ENCODE measurements at places on chromosomes 13 and 19. TPM values are rescaled to one million over a fixed set of nuclear protein-coding genes. Genes with fewer than 3 reads are reported as not detected.

Gene FAM124A
- not detected for total RNA-seq

Gene DLL3
- total RNA-seq, result 0.93 TPM

- DNase-seq, result no peak
- H3K36me3 ChIP-seq, result no peaks in the 10 kb centered on the region
- peaks cover 4% of the 10 kb centered on the region for H3K4me1 ChIP-seq
- H3K4me3 ChIP-seq, result no peak overlapping the region
These were observed 2.5 kb upstream of the TMEM255B start for GRCh38 chr13:113756441-113757097.

GRCh38 chr19:10379880-10380312 is 476 bp downstream of the TYK2 start:
- peak overlapping the region; percentile 87 for H3K27ac ChIP-seq
- DNase-seq, result no peak
- peaks cover 14% of the 10 kb centered on the region for H3K4me1 ChIP-seq
- H3K36me3 ChIP-seq, result peaks cover 5% of the 10 kb centered on the region
- no peaks in the 10 kb centered on the region for H3K27me3 ChIP-seq

All from GM12878 (cell line).